ENCODE measurements at places on chromosomes 5 and 9.
A peak's percentile ranks its signal among the peaks of the same experiment; 100 is the strongest.

GRCh38 chr9:93507768-93508167 is 54.4 kb upstream of the FAM120AOS start:
- DNase-seq: no peak

DNA sequence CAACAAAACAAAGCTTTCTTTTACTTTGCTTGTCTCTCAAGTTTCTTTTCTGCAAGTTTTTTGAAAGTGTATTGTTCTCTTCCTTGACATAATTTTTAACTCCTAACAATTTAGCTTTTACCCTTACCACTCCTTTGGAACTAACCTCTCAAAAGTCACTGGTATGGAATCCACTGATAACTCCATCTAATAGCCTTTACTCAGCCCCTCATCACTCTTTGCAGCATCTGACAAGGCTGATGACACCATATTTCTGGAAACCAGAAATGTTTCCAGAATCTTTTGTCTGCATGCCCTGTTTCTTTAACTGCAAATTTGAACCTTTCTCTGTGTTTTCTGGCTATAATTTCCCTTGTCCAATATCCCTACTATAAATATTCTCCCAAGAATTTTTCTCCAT is 46.5 kb downstream of the ZNF474 start:
- DNase-seq: no peak

DNA sequence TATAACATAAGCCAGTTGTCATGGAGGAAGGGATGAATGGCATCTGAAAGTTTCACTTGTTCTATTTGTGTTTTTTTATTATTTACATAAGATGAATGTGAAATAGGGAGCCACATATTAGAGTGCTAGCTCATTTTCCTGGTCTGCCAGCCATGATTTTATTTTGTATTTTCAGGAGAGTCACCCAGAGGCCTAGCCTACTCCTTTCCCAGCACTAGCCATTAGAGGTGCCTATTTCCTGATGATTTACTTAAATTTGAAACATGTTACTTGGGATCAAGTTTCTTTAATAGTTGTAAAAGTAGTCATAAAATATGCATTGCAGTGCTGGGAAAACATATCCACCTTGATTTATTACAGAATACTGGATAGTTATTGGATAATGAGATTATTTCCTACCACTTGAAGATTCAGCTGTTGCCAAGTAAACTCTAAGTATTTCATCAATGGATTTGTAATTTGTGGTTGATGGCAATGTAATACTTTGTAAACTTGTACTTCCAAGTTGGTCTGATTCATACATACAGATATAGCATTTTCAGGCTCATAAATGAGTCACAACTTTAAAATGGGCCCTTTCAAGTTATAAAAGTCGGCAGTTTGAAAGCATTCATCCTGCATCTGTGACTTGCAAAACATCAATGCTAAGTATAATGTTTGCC is 50.8 kb downstream of the KCNN2 start:
- DNase-seq: no peak

- no peak for DNase-seq
Observed at GRCh38 chr5:118611332-118611945, 376.9 kb downstream of the DTWD2 start.

DNA sequence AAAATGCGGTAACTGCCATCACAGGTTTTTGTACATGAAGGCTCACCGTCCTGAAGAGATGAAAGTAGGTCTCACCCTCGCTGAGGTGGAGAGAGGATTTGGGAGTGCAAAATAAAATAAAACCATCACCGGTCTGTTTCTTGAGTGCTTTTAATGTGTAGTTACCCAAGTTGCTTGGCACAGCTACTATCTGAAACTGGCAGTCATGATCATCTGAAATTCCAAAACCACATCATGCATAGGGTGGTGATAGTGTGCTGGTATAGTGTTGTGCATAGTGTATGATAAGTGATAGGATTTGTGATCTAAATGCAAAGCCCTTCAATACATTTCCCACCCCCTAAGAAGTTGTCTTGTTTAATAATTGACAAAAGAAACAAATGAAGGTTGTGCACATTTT is 381.3 kb downstream of the DMRT2 start:
- DNase-seq: no peak

DNA sequence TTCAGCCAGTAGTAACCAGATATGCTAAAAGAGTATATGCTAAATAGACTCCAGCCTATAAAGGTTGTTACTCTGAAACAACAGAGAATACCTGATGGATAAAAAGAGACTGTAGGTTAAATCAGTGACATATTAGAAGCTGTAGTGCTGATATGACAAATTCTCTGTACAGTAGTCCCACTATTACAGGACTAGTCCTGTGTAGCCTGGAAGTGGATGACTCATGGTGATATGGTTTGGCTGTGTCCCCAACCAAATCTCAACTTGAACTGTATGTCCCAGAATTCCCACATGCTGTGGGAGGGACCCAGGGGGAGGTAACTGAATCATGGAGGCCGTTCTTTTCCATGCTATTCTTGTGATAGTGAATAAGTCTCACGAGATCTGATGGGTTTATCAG is 276.2 kb upstream of the POU5F2 start:
- no peak for DNase-seq

- DNase-seq: no peak
Observed at GRCh38 chr9:136659861-136660784, 2.6 kb upstream of the EGFL7 start.

DNA sequence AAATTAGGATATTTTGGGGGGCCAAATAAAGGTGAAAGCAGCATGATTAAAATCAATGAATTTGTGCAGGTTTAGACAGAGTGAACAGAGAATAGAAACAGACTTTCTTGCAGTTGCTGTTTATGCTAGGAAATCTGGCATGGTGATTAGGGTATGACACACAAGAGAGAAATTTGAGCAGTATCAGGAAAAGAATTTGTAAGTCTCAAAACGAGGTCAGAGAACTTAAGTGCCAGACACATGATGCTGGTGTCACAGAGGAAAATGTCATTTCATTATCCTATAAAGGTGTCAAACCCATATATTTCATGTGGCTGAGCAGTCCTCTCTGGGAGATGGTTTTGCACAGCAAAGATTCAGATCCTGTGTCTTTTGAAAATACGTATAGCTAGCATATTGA is 15.7 kb downstream of the LVRN start:
- no peak for DNase-seq

GRCh38 chr5:38157024-38157423 is 101.3 kb upstream of the EGFLAM start:
- no peak for DNase-seq

- DNase-seq: no peak
Observed at GRCh38 chr5:81228084-81228483, 5.0 kb upstream of the CKMT2 start.

DNA sequence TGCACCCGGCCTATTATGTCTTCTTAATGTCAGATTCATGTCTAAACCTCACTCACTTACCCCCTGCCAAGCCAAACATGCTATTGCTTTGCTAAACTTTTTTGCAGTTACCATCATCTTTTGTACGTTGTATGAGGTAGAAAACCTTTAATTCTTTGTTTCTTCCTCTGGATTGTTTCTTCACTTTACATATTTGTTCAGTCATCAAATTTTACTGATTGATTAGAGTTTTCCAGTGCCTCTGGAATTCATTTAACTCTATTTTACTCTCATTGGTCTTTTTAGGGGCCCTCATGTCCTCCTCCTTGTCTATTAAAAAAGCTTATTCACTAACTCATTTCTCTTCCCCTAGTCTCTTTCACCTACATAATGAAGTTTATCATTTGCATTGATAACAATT is 67.0 kb downstream of the RIC1 start:
- no peak for DNase-seq

DNA sequence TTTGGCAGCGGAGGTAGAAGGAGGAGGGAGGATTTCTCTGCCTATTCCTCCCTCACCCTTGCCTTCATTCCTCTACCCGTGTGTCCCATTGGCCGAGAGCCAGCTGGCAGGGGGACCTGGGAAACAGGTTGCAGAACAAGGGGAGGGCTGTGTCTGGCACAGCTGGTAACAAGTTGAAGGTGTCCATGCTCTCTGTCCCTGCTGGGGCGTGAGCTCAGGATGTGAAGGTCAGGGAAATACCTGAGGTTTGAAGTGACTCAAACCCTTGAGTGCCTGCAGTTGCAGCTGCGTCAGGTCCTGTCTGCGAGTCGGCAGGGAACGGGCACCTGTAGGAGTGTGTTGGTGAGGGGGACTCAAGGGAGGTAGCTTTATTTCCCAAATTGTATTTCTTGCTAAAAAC is 16.2 kb downstream of the MIGA2 start:
- no peak for DNase-seq

DNA sequence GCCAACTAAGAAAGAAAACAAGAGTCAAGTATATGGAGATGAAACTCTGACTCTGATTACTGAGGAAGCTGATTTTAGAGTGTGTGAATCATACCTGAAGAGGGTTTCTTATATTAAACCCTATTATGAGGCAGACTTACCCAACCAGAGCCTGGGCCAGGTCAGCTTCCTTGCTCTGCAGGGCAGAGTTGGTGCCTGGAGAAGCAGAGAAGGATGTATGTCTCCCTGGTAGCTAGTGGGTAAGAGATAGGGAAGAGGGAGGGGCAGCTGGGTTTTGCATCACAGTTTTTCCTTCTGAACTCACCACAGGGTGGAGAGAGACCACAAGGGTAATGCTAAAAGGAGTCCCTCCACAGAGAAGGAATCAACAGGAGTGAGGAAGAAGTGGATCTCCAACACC is 104.1 kb downstream of the CMYA5 start:
- no peak for DNase-seq

DNA sequence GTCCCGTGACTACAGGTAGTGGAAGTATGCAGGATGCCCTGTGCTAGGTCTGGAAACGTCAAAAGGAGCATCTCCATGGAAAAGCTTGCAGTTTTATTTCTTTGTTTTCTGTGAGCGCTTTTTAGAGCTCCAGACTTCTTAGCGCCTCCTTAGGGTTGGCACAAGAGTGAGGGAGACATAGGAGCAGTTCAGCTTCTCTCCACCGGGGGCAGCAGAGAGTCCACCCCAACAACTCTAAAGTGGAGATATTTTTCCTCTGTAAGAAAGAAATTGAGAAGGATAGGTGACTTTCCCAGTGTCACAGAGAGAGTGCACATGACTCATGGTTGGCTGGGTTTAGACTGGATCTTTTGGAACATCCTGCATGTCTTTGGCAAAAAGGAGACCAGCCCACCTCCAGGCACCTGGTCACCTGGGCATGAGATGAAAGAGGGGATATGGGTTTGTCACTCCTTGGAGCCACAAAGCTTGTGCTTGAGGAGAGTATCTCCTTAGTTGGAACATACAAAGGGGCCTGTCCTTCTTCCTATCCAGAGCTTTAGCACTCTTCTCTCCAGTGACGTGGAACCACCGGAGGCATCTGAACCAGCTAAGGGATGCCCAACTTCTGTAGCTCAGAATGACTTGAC is 637.7 kb downstream of the SEMA5A start:
- DNase-seq: no peak

DNA sequence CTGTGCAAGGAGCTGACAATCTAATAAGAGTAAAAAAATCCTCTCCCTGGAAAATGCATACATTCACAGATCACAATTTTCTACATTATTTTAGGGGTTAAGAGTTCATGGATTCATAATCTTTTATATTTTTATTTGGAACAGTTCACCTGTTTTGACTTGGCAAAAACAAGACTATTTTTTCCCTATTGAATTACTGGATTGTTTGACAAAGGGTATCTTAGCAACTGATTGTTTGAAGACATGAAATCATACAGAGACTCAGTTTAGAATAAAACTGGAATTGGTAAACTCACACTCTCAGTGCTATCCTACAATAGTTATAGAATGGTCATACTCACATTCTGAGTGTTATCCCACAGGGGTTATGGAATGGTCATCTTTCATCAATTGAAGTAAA is 358.2 kb upstream of the PTGER4 start:
- no peak for DNase-seq

GRCh38 chr9:129556491-129557191 is 64.3 kb downstream of the C9orf50 start:
- DNase-seq: no peak

- DNase-seq: no peak
Observed at GRCh38 chr5:10607666-10608073, 43.8 kb downstream of the ANKRD33B start.

DNA sequence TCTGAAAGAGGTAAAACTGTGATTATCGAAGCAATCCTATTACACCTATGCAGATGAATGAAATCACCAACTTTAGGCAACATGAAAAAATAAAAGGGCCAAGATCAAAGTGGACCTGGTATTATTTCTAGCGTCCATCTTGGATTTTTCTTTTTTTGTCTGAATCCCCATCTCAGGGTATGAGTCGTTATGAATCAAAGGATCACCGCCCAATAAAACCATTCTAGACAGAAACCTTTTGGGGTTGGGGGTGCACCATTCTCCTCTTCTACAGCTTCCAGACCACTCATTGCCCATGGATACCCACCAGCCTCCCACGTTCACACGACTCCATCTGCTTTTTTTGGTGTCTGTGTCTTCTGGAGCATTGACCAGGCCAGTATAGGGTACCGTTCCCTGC is 33.4 kb downstream of the MAP1B start:
- DNase-seq: no peak

DNA sequence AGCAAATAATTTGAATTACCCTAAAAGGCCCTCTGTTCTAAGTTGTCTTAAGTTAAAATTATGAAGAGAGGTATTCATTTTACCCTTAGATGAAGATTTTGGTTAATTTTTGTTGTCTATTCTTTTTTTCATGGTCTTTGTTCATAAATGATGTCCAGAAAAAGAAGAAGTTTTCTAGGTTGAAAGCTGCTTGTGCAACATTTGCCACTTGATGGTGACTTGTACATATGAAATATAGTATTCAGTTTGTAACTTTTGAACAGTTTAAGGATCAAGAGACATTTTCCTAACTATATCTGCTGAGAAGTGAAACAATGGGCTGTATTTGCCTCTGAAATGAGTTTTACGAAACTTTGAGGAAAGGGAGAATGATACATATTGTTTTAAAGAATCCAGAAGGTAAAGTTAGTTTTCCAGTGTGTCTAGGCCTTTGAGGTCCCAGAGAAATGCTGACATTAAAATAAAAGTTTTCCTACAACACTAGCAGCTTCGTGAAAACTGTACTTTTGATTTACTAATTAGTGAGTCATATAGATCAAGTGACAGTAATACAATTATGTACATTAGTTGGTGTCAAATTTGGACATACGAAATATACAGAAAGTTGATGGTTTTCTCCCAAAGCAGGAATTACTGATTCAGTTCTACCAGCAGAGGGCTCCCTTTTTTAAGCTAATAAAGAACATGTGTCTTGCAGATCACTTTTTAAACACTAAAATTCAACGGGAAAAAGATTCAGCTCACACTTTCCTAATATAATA is 70.5 kb downstream of the PIK3R1 start:
- DNase-seq: peak; percentile 72

- DNase-seq: no peak
Observed at GRCh38 chr9:13427587-13427986, 148.1 kb upstream of the MPDZ start.
